ENCODE measurements at places on chromosomes 3 and 15.

- DNase-seq: no peak
Measured at GRCh38 chr3:13068269-13069010, 4.8 kb downstream of the IQSEC1 start.

DNA sequence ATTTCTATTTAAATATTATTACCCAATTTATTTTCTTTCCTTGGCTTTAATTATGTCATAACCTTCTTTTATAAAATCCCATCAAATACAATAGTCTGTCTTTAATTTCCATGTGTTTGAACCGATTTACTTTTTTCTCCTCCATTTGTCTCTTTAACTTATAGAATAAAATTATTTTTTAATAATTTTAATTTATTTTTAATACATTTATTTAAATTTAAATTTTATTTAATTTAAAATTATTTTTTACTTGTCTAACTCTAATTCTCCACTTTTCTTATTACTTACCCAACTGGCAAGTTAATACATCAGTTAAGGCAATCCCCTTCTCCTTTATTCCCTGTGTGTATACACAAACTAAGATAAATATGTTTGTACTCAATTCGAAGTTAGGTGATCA is 817.6 kb upstream of the NR2F2 start:
- no peak for DNase-seq

DNA sequence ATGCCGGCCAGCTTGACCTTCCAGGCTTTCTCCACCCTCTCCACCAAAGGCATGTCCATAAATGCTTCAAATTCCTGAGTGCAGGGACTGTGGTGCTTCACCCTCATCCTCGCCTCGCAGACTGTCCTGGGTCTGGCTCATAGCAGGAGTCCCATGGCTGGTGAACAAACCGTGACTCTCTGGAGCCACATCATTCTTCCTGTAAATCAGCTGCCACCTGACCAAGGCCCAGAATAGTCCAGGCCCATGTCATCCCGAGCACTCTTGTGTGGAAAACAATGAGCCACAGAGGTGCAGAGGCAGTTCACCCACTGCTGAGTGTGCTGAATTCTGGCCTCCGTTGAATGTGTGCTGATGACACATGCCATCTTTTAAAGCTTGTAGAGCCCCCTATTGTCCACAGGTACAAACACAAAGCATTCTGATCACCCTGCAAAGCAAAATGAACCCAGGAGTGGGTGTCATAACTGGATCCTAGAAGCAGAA is 68.6 kb downstream of the ABHD5 start:
- DNase-seq: no peak

GRCh38 chr15:76084256-76084655 is 24.5 kb downstream of the TMEM266 start:
- DNase-seq: no peak

DNA sequence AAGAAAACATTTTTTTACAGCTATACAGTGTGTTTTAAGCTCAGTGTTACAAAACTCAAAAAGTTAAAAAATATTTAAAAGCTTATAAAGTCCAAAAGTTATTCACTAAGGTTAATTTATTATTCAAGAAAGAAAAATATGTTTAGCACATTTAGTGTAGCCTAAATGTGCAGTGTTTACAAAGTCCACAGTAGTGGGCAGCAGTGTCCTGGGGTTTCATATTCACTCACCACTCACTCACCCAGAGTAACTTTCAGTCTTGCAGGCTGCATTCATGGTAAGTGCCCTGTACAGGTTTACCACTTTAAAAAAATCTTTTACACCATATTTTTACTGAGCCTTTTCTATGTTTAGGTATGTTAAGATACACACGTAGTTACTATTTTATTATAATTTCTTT is 300.2 kb upstream of the TRIM42 start:
- no peak for DNase-seq

GRCh38 chr15:98901434-98902072 is 106.0 kb downstream of the PGPEP1L start:
- no peak for DNase-seq

DNA sequence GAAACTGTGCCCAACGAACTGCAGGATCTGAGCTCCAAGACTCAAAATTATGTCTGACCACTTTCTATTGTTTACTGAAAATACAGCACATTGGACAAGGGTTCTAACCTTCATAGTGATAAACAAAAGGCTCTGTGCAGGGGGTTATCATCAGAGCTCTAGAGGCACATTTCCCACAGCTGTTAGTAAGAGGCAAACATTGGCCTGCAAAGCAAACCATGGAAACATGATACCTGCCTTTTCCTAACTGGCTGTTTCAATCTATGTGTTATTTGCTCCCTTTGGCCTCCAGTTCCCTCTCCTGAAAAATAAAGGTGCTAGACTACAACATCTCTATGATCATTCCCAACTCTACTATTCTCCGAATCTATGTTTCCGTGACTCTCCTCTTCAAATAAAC is 159.7 kb upstream of the ARHGEF26 start:
- DNase-seq: no peak

DNA sequence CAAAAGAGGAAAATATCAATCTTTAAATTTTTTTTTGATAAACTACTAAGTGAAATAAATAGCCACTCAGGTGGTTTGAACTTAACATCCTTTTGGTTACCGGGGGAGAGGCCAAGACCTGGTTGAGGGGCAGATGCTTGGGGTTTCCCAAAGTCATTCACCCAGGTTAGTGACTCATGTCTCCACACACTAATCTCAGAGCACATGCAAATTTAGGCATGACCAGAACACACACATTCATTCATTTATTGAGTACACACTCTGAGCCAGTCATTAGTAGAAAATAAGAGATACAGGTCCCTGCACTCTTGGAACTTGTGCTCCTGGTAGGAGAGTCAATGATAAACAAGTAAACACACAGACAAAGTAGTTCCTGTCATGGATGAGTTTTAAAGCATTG is 7.3 kb downstream of the ILDR1 start:
- DNase-seq: no peak

GRCh38 chr15:63178034-63178433 is 11.4 kb upstream of the RAB8B start:
- no peak for DNase-seq

GRCh38 chr3:101779822-101780381 is 891 bp downstream of the NXPE3 start:
- DNase-seq: no peak

DNA sequence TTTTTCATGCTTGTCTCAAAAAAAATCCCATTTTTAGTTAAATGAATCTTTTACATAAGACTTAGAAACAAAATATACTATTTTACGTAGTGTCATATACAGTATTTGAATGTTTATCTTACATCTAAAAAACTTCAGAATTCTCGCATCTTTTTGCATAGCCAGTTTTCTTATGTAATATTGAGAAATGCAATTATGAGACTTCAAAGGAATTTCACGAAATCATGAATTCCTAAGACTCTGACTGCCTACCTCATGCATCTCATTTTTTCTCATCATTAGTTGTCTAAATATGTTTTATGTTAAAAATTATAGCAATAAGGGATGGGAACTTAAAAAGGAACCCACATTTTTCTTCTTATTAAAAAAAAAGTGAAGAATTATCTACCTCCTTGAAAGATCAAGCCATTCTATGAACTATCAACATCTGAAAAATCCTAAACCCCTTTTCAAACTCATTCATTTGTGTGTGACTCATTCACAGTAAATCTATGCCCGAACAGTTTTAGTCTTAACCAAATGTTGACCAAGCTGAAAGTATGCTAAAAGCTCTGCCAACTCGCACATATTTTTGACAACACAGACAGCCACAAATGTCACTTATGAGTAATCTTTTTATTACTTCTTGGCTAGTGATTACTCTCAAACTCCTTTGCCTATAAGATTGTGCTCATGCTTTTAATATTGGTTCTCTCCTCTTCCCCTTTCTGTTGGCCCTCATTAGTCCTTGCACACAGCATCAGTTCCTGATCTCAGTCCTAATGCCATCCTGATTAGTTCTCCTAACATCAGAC is 115.9 kb downstream of the DCLK3 start:
- no peak for DNase-seq

DNA sequence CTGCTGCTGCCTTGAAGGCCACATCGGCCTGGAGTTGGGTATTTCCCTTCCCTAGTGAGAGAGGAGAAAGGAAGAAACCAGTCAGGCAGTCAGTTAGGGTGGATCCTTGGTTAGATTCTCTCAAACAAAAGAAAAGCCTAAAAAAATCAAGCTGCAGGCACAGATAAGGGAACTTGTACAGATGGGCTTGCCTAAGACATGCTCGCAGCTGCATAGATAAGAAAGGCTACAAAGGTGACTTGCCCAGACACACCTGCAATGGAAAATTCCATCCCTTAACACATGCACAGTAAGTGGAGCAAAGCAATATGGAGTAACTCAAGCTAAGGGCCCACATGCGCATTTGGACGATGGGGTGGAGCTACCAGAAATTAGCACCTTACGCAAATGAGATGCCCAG is 199.7 kb upstream of the ARPP21 start:
- no peak for DNase-seq

GRCh38 chr3:82957696-82958095 is 1196.3 kb upstream of the GBE1 start:
- no peak for DNase-seq

DNA sequence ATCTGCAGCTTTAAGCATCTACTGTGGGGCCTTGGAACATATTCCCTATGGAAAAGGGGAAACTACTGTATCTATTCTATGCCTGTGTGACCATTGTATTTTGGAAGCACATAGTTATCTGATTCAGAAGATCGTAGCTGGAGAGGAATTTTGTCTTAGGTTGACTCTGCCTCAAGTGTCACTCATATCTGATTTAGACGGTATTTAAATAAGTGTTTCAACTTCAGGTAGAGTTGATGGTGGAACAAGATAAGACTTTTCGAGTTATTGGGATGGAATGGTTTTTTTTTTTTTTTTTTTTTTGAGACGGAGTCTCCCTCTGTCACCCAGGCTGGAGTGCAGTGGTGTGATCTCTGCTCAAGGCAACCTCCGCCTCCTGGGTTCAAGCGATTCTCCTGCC is 8.9 kb upstream of the DENND6A start:
- DNase-seq: no peak

GRCh38 chr15:92625251-92625980 is 30.2 kb downstream of the FAM174B start:
- DNase-seq: no peak

- no peak for DNase-seq
Measured at GRCh38 chr3:110456438-110457138, 615.0 kb upstream of the NECTIN3 start.

- DNase-seq: peak; percentile 37
Measured at GRCh38 chr15:66865622-66866611, 163.9 kb downstream of the SMAD6 start.

DNA sequence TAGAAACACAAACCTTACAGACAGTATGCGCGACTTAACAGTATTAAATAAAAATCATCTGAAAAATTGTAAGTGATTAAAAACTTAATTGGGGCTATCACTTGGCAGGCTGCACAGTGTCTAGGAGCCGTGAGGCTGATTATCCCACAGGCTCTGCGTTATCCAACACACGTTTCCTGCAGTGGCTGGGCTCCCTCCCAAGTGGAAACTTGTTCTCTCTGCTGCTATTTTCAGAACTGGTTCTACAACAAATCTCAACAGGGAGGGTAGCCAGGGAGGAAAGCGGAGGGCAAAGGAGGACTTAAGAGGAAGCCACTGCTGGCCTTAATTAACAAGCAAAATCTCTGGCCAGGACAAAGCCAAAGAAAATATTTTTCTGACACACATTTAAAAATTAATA is 555.2 kb downstream of the MAGI1 start:
- no peak for DNase-seq

DNA sequence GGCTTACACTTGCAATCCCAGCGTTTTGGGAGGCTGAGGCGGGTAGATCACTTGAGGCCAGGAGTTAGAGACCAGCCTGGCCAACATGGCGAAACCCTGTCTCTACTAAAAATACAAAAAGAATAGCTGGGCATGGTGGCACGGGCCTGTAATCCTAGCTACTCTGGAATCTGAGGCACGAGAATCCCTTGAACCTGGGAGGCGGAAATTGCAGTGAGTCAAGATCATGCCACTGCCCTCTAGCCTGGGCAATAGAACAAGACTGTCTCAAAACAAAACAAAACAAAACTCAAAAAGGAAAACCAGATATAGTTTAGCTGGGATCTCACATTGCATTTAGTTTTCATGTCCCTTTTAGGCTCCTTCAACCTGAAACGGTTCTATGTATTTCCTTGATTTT is 2.9 kb upstream of the USP50 start:
- no peak for DNase-seq

DNA sequence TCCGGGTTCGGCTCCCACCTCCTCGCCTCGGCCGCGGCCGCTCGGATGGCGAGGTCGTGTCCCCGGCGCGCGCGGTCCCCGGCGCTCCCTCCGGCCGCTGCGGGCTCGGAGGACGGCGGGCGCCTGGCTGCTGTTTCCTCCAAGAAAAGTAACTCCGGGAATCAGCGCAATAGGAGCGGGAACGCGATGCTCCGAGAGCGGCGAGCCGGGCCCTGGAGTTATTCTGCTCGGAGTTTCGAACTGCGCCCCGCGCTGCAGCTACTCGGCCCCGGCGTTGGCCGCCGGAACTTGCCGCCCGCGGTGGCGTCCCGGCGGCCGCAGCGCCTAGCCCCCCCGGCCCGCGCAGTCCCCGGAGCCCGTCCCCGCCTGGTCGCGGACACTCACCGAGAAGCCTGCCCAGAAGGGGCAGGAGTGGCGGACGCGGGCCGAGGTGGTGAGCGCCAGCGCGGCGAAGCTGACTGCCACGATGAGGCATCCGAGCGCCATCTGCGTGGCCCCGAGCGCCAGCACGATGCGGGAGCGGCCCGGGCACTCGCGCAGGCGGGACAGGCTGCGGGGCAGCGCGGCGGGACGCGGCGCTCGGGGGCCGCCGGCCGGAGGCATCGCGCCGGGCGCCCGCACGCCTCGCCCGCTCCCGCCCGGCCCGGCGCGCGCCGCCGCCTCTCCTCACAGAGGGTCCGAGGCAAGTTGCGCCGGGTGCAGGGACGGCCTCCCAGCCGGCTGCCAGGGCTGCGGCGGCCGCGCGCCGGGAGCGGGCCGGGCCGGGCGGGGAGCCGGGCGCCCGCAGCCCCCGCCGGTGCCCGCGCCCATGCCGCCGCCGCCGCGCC is 251.9 kb downstream of the TJP1 start:
- peak; percentile 64 for DNase-seq

DNA sequence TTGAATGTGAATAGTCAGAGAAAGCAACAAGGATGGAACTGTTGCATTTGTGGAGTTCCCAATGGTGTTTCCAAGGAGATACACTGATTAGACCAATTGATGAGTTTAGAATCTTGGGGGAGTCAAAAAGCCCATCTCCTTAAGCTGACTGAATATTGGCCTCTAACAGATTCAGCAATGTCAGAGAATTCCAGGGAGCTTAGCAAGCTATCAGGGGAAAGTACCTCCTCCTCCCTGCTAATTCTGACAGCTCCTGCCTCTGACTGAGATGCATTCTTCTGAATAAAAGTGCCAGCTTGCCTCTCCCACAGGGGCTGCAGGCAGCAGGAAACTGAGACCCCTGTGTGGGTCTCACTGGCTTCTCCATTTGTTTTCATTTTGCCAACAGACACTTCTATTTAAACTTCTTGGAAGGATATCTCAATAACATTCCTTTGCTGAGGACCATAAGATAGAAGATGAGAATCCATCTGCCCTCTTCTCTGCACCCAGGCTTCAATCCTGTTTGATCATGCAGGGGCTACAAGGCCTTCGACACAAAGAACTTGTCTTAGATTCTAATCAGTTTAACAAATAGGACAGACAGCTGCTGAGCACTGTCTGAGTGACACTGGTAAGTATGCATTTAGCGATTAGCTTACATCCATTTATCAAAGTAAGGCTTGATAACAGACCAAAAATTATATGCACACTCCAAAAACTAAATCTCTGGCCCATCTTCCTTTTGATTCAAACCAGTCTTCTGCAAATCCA is 1080.8 kb downstream of the TUSC7 start:
- DNase-seq: peak; percentile 53

- no peak for DNase-seq
Measured at GRCh38 chr15:78272316-78272715, 8.0 kb downstream of the DNAJA4 start.

GRCh38 chr3:30643763-30644462 is 37.5 kb downstream of the TGFBR2 start:
- DNase-seq: no peak
